Activated naive CD4-positive, alpha-beta T cell treated with anti-CD3 and anti-CD28 coated beads, Interleukin-2, amount 50 U/mL, for 16 hours (primary cell): ENCODE measurements at places on chromosomes 16 and 17.

- DNase-seq = no peak
Observed at GRCh38 chr16:65309354-65309753, 187.5 kb upstream of the CDH11 start.

DNA sequence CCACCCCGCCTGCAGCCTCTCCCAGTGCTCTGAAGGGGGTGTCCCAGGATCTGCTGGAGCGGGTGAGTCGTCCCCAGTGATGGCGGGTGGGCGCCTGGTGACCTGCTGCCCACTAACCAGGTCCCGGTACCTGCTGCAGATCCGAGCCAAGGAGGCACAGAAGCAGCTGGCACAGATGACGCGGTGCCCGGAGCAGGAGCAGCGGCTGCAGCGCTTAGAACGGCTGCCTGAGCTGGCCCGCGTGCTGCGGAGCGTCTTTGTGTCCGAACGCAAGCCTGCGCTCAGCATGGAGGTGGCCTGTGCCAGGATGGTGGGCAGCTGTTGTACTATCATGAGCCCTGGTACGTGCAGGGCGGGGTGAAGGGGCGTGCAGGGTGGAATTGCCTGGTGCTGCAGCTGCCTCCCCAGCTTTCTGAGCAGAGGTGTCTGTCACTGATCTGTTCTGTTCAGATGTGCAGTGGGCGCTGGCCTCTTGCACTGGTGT lies 3.6 kb downstream of the CDT1 start:
- DNase-seq = no peak

DNA sequence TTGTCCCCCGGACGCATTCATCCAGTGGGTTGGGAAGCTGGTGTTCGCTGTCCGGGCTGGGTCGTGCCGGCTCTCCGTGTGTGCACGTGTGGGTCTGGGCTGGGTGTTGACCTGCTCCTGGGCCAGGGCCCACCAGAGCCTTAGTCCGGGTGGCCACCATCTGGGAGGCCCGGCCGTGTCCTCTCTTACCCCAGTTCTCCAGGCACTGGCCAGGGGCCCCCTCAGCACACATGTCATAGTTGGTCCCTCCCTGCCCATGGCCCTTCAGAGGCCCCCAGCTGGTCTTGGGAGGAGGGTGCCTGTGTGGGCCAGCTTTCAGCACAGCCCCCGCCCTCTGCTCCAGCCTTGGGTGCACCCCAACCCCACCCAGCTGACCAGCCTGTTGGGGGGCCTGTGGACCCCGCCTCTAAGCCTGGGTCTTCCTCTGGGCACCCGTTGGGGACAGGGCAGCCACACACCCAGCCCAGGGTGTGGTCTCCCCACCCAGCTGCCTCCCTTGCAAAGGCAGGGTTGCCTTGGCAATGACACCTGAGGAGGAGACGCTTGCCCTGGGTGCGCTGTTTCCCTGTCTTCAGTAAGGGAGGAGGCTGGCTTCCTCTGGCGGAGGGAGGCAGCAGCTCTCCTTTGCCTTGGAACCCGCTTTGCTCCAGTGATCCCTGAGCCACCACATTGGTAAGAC lies 77.4 kb downstream of the JPH3 start:
- DNase-seq = no peak

- no peak for DNase-seq
Observed at GRCh38 chr17:72900654-72900971, 191.9 kb downstream of the SLC39A11 start.

- DNase-seq = no peak
Observed at GRCh38 chr17:73706428-73706827, 62.2 kb upstream of the SDK2 start.

DNA sequence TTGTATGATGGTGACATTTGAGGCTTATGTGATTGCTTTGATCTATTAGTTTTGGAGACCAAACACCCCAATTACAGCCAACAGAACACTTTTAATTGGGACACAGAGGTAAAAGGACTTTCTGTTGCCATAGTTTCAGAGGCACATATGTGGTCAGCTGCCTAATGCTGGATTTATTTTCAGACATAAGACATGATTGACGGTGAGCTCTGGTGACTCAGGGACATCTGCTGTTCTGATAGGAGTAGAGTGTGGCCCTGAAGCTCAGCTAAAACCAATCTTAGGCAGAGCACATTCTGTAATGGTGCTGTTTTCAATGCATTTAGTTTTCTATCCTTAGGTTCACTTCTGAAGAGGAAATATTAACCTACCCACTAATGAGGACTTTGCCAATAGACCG lies 247.1 kb downstream of the UTP18 start:
- DNase-seq = no peak
